ENCODE measurements at places on chromosomes 16 and 17. TPM values are rescaled to one million over a fixed set of nuclear protein-coding genes. Genes with fewer than 3 reads are reported as not detected.

Gene KRT33B
- total RNA-seq, result not detected

Gene TMEM204
- 170 TPM for total RNA-seq

Gene CCDC144A
- 1.1 TPM for total RNA-seq

Gene PDE6G
- total RNA-seq, result 4.3 TPM

Gene UBALD1
- 6.1 TPM for total RNA-seq

Gene VEZF1
- 36.1 TPM for total RNA-seq

Gene KRTAP1-1
- not detected for total RNA-seq

Gene LYRM9
- 6.1 TPM for total RNA-seq

Gene CCL2
- 53.9 TPM for total RNA-seq

Gene MYH11
- total RNA-seq, result not detected

Gene CCL4L2
- not detected for total RNA-seq

Gene CD300E
- total RNA-seq, result not detected

Gene SYT17
- 2.0 TPM for total RNA-seq

Gene SLFN14
- not detected for total RNA-seq

Gene CDC27
- total RNA-seq, result 152 TPM

Gene NTN3
- total RNA-seq, result 0.09 TPM

Gene HSF4
- total RNA-seq, result 0.54 TPM

Gene KCNJ12
- total RNA-seq, result under 0.01 TPM

Gene SOX9
- not detected for total RNA-seq

Gene CCL7
- total RNA-seq, result 0.09 TPM

Gene P2RX1
- total RNA-seq, result not detected

Gene CRK
- total RNA-seq, result 135 TPM

Gene MT1H
- not detected for total RNA-seq

Gene TSC2
- 28.2 TPM for total RNA-seq

Gene MFAP4
- total RNA-seq, result not detected

Gene TM4SF5
- not detected for total RNA-seq

Gene TVP23B
- 46.9 TPM for total RNA-seq

Gene GSDMA
- not detected for total RNA-seq
